ENCODE measurements at places on chromosomes 3 and 15.

DNA sequence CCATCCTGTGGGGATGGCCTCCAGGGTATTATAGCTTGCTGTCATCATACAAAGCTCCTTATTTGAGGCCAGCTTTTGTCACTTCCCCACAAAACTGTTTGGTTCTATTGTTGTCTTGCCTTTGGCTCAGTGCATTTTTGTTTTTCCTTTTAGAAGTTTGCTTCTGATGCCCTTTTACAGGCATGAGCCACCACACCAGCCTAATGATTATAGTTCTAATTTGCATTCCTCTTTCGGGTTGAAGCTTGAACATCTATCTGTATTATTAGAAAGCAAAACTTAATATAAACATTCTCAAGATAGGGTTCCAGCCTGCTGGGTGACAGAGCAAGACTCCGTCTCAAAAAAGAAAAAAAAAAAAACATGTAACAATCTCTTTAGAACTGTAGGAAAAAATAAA lies 39.8 kb downstream of the SMARCC1 start:
- DNase-seq, result no peak

DNA sequence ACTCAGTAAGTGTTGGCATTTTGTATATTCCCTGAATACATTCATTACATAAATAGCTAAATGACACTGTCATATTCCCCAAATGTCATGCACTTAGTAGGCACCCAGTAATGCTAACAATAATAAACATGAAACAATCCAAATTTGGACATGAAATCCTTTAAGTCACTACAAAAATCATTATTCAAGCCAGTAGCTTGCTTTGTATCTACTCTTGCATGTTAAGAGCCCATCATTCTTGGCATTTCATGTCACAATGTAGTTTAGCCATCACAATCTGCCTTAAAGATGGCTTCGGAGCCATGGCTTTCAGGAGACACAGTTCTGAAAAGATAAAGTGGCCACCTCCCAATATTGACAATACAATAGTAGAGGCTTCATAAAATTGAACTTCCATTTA lies 32.9 kb upstream of the TM4SF4 start:
- DNase-seq, result no peak

- no peak for DNase-seq
Observed at GRCh38 chr3:133955892-133956291, 60.2 kb upstream of the RAB6B start.

DNA sequence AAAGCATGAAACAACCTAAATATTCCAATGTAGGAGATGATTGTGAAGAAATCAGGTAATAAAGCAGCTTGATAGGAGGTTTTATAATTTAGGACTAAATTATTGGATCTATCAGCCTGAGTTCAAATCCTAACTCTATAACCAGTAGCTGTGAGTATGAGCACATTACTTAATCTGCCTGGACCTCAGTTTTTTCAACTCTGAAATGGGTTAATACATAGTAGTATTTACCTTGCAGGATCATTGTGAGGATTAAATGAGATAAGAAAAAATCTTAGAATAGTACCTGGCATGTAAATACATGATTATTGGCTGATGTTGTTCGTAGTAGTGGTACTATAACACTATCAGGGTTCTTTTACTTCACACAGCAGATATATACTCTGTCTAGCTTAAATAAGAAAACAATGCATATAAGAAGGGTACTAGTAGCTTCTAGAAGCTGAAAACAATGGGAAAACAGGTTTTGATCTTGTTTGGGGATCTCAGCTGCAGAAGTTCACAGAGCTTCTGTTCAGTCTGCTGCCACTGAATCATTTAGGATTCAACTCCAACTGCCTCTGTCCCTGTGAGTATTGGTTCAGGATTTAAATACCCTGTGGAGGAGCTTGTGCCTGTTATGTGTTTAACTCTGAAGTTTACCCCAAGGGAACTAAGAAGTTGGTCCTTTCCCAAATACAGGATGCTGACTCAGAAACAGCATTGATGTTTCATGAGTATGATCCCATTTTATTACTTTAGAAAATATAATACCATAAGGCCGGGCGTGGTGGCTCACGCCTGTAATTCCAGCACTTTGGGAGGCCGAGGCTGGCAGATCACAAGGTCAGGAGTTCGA lies 34.2 kb downstream of the KAT2B start:
- DNase-seq, result no peak

GRCh38 chr3:11283139-11283475 lies 10.9 kb downstream of the ATG7 start:
- no peak for DNase-seq

DNA sequence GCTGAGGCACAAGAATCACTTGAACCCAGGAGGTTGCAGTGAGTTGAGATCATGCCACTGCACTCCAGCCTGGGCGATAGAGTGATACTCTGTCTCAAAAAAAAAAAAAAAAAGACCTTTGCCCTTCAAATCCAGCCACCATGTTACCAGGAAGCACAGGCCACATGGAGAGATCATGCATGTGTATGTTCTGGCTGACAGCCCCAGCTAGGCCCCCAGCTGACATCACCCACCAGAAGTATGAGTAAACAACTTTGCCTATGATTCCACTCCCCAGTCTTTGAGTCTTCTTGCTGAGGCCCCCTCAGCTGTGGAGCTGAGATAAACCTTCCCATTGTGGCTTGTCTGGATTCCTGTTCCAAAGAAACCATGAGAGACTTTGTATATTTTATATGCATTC lies 3.3 kb upstream of the ARIH2 start:
- no peak for DNase-seq

DNA sequence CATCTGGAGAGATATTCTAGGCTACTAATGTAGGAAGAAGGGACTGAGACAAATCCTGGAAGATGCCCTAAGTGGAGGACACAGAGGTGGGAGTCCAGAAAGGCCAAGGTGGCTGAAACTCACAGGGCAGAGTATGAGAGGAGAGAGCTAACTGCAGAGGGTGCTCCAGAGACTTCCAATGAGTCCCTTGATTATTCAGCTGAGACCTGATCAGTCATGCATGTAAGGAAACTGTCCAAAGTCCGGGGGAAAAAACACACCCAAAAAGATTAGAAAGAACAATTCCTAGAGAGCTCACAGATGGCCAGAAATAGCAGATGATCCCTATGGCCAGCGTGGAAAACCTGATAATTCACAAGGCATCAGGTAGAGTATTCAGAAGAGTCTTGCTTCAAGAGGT lies 18.7 kb upstream of the FOXP1 start:
- DNase-seq, result no peak

DNA sequence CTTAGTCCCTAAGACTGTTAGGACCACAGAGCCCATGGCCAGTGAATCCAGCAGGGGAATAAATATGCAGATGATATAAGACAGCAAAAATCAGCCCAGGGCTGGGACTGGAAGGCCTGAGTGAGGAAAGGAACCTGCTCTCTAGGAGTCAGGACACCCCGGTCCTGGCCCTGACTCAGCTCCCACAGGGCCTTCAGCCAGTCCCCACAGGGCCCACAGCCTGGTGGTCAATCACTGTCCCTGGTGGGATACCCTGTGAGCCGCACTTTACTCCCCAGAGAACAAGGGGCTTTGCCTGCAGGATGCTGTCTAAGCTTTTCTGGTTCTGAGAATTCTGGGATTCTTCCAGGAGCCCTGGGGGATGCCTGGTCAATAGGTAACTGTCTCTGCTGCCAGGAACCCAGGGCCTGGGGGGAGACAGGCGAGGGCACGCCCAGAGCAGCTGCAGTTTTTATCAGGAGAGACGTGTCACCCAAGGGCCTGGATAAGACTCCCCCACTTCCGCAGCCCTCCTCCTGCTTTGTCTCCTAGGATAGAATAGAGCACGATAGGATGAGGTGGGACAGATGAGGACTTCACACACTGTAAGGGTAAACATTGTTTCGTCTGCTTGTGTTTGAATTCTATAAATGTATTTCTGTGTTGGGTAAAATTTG lies 49.5 kb upstream of the MCF2L2 start:
- no peak for DNase-seq

- no peak for DNase-seq
Observed at GRCh38 chr3:51024765-51025632, 350.3 kb downstream of the DOCK3 start.

- no peak for DNase-seq
Observed at GRCh38 chr15:77753281-77753873, 120.7 kb upstream of the LINGO1 start.

- no peak for DNase-seq
Observed at GRCh38 chr15:64536244-64536836, 76.0 kb downstream of the ZNF609 start.

GRCh38 chr3:7423036-7423435 lies 562.1 kb downstream of the GRM7 start:
- no peak for DNase-seq

GRCh38 chr15:37907136-37907535 lies 27.3 kb upstream of the TMCO5A start:
- DNase-seq, result no peak

DNA sequence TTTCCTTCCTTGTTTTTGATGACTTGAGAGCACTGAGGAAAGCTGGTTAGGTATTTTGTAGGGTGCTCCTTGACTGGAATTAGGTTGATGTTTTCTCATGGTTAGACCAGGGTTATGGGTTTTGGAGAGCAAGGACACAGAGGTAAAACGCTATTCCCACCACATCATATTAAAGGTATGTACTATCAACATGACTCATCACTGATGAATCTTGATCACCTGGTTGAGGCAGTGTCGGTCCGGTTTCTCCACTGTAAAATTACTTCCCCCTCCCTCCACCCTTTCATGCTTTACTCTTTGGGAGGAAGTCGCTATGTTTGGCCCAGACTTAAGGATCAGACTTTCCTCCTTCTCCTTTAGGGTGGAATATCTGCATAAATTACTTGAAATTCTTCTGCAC lies 201.6 kb downstream of the EDEM1 start:
- DNase-seq, result no peak

- DNase-seq, result no peak
Observed at GRCh38 chr15:80999623-81000036, 1.1 kb upstream of the TLNRD1 start.

- no peak for DNase-seq
Observed at GRCh38 chr3:123700791-123701722, 116.2 kb upstream of the HACD2 start.

GRCh38 chr3:176683382-176683781 lies 513.9 kb downstream of the TBL1XR1 start:
- no peak for DNase-seq

GRCh38 chr15:81334768-81335435 lies 11.0 kb upstream of the STARD5 start:
- no peak for DNase-seq

DNA sequence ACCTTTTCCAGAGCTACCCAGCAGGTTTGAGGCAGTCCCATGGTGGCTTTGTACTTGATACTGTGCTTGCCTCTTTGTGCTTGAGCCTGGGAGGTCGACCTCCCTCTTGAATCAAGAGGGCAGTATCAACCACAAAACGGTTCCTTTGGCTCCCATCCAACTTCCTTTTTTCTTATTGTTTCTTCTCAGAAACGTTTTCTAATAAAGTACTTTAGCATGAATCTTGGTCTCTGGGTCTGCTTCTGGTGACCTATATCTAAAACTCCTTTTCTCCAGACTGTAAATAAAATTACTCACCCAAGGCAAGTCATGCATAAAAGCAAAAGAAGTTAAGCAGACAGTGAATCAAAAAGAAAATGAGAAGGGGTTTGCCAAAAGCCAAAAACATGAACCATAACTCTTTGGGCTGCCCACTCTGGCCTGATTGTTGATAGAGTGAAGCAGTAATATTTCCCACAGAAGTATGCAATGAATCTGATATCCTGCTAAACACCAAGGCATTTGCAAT lies 112.2 kb upstream of the SLC4A7 start:
- DNase-seq, result peak; percentile 65

GRCh38 chr3:119300991-119301391 lies 6.8 kb downstream of the ARHGAP31 start:
- DNase-seq, result no peak

GRCh38 chr15:60635507-60636352 lies 156.8 kb upstream of the ICE2 start:
- DNase-seq, result no peak

GRCh38 chr3:187629711-187630110 lies 40.5 kb downstream of the SST start:
- DNase-seq, result no peak

DNA sequence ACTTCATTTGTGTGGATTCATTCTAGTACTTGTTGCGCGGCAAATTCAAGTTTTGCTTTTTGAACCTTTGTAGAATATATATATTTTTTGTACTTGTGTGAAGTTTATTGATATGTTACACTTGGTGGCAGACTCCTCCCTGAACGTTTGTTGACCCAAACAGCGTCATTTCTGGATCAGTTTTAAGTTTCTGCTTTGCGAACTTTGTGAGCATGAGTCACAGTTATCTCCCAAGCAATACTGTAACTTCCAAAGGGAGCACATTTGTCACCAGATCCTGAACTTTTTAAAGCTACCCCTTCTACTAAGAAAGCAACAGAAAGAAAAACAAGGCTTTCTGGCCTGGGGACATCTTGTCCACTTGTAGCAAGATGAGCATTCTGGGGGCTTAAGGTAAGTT lies 74.8 kb upstream of the CACNA2D3 start:
- DNase-seq, result no peak

GRCh38 chr3:150384296-150385212 lies 23.5 kb upstream of the TSC22D2 start:
- peak; percentile 27 for DNase-seq

- no peak for DNase-seq
Observed at GRCh38 chr3:136008732-136009470, 43.4 kb downstream of the PPP2R3A start.

GRCh38 chr15:67977414-67978089 lies 76.6 kb upstream of the PIAS1 start:
- DNase-seq, result no peak

DNA sequence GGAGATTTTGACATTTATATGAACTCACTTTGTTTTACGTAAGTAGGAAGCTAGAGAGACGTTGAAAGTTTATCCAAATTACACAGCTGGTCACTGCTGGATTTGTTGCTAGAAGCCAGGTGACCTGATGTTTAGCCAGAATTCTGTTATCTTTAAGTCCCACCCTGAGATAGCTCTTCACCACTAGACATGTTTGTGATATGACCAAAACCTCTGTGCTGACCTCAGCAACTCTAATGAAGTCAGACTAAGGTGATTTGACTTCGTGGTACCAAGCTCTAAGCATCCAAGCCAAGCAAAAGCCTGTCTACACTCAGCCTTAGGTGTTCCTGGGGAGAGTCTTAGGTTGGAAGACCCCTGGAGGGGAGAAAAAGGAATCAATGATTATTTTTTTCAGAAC lies 102.4 kb downstream of the ARRDC4 start:
- DNase-seq, result no peak

Data from KG1 (cell line).